Stimulated activated CD4-positive, alpha-beta T cell treated with anti-CD3 and anti-CD28 coated beads, Interleukin-1b, Interleukin-23, amount 100 ng/mL, for 24 hours (primary cell): ENCODE measurements at places on chromosomes 11 and 22.
A peak's percentile ranks its signal among the peaks of the same experiment; 100 is the strongest.

GRCh38 chr11:104738918-104739317, 159.3 kb downstream of the CASP12 start:
- no peak for DNase-seq

DNA sequence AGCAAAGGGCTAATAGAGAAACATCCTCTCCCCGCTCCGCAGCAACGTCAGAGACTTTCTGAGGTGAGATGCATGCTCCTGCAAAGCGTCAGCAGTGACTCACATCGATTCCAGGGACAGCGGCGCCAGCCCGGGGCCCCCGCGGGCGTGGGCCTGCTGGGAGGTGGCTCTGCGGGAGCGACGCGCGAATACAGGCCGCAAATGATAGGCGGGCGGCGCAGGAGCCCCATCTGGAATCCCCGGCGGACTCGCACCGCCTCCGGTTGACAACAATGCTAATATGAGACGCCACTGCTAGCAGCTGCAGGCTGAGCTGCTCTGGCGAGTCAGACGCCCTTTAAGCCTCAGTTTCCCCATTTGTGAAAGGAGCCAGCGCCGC, 557 bp downstream of the RANGAP1 start:
- peak; percentile 76 for DNase-seq

DNA sequence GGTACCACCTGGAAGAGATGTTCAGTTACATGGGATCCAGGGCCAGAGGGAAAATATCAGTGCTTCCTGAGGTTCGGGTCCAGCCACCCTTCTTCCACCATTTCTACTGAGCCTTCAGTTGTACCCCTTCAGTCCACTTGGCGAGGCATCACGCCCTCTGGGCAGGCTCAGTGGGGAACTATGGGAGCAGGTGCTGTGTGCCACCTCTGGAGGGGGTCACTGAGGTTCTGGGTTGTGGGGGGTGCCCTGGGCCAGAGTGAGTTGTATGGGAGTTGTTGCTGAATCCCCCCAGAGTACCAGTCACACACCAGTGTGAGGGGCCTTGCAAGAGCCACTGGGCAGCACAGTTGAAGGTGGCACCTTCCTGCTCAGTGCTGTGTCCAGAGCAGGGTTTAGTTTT, 2.7 kb upstream of the SREBF2 start:
- DNase-seq = no peak

DNA sequence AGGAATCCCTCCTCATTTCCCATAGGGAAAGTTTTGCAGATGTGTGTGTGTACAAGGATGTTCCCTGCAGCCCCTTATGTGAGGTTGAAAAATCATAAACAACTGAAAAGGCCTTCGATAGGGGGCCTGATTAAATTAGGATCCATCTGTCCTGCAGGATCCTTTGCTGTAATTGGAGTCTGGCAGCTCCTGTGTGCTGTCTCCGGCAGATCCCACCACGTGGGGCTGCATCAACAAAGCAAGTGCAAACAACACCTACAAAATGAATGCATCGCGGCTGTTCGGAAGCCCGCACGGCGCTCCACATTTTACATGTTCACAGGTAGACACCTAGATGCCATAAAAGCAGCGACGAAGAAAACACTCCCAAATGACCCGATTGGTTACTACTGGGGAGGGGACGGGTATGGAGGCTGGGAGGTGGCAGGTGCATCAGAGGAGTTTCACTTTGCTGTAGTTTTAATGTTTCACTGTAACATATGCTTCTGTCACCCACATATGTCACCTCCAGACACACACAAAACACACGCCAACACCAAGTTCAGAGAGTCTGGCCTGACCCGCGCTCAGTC, 52.2 kb downstream of the NFAM1 start:
- no peak for DNase-seq

DNA sequence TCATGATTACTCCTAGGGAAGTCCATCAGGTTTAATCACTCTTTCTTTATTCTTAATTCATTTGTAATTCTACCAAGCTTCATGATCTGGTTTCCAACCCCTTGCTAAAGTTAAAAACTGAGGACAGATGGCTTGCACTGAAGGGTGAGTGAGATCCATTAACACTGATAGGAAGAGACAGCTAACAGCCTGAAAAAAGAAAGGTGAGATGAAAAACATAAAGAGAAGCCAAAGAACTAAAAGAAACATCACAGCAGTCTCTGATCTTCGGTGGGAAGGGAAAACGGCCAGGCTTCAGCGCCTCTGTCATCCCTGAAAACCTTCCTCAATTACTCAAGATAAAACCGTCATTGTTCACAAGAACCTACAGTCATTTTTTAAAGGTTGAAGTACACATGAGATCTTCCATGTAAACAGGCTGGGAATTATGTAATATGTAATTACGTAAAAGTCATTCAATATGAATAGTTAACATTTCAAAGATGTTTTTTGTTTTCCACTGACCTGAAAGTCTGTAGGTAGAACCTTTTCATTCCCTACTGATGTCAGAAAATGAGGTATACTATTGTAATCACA, 41.3 kb downstream of the VSIG10L2 start:
- DNase-seq = no peak

DNA sequence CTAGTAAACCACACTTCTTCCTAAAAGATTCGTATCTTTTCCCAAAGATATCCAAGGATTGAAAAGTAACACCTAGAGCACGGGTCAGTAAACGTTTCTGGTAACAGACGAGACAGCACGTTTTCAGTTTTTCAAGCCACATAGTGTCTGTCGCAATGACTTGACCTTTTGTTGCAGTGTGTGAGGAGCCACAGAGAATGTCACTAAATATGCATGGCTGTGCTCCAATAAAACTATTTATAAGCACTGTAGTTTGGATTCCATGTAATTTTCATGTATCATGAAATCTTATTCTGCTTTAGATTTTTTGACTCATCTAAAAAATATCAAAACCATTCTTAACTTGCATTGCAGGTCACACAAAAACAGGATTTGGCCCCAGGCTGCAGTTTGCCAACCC, 18.3 kb upstream of the MICAL3 start:
- no peak for DNase-seq

- peak; percentile 35 for DNase-seq
Observed at GRCh38 chr22:32528984-32529982, 54.7 kb downstream of the FBXO7 start.

GRCh38 chr22:38284042-38284402, 11.2 kb upstream of the TMEM184B start:
- DNase-seq = no peak

GRCh38 chr11:1542267-1542666, 29.8 kb downstream of the DUSP8 start:
- no peak for DNase-seq

DNA sequence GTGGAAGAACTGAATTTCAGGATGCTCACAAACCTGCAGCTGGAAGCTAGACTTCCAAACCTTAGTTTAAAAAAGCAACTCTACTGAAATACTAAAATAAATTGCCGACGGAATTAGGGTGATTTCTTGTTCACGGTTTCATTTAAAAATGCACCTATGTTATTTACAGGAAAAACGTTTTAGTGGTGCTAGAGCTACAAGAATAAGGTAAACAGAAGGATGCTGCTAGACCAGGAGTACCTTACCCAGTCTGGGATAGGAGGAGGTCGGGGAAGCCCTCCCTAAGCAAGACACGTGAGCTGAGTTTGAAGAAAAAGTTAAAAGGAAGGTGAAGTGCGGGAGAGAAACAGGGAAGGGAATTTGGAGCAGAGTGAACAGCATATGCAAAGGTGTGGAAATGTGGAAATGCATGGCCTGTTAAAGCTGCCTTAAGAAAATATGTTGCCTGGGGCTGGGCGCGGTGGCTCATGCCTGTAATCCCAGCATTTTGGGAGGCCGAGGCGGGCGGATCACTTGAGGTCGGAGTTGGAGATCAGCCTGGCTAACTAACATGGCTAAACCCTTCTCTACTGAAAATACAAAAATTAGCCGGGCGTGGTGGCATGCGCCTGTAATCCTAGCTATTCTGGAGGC, 1.4 kb upstream of the FTH1 start:
- DNase-seq = no peak

DNA sequence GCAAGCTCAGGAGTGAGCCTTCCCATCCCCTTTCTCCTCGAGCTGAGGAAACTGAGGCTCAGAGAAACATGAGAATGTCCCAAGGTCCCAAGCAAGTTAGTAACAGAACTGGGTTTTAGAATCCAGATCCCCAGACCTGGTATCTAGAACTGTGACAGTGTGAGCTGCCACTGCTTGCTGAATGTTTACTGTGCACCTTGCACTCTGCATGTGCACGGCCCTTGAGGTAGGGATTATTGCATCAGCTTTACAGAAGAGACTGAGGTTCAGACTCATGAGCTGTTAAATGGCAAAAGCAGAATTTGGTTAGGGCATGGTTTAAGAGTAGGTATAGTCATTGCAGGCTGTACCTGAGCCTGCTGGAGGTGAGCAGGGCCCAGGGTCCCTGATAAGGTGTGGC, 3.8 kb upstream of the MPPED1 start:
- no peak for DNase-seq

GRCh38 chr22:38871360-38872171, 450 bp downstream of the CBX6 start:
- DNase-seq = no peak

DNA sequence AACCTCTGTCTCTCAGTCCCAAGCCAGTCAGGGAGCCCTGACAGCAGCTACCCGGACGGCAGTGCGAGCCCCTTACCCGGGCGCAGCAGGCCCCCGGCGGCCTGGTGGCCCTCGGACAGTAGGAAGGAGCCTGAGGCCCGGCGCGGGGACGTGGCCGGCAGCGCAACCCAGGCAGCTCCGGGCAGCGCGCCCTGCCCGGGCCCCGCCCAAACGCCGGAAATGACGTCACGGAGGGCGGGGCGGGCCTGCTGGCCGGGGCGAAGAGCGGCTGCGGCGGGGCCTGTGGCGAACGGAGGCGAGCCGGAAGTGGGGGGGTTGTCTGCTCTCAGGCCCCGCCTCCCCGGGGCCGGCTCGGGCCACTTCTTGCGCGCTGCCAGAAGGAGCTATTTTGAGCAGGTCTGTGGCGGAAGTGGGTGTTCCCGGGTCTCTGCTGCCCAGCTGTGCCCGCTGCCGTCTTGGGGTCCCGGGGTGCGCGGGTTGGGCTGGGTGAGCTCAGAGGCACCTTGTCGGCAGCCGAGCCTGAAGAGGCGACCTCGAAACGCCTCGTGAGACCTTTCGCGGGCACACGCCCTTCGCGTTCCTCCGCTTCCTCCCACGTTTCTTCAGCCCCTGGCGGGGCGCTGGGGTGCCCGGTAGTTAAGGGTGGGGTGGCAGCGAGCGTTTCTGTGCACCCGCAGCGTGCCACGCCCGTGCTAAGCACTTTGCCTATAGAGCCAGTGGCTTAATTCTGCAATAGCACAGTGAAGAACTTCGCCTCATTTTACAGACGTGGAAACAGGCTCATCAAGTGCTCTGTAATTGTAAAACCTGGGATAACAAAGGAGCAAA, at the start of gene C11orf24:
Gene C11orf24 (minus strand): TSS at position 193 of the 828 bp plus-strand sequence. CDS start 8,206 bp downstream, outside the sequence.
- peak; percentile 95 for DNase-seq

DNA sequence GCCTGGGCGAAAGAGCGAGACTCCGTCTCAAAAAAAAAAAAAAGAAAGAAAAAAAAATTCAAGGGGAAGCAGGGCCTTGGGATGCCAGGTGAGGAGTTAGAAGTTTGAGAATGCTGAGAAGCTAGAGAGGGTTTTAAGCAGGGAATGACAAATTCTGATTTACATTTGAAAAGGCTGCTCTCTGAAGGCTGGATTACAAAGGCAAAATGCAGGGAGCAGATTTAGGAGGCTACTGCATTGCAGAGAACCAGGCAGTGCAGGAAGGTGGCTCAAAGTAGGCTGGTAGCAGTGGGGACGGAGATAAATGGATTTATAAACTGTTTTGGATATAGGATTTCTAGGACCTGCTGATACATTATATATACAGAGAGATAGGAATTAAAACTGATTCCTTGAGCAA, 66.6 kb downstream of the KCNC1 start:
- no peak for DNase-seq

DNA sequence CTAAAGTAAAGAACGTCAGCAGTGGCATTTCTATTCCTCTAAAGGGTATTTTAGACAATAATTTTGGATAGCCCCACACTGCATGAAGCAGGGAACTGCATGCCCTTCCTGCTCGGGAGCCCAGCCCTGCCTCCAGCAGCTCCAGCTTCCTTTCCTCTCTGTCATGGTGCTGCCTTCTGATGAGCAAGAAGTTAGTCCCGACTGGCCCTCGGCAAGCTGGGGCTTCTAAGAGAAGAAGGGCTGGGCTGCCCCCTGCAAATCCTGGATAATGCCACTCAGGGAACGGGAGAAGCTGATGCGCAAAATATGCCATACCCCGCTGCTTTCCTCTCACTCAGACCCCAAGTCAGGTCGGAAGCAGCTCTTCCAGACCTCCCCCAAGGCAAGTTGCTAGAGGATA, 296.4 kb downstream of the ETS1 start:
- no peak for DNase-seq

GRCh38 chr11:47284151-47284550, 14.2 kb downstream of the MADD start:
- DNase-seq = no peak

- no peak for DNase-seq
Observed at GRCh38 chr11:60165538-60165937, 17.3 kb downstream of the MS4A6A start.

GRCh38 chr11:103619938-103620337, 416.5 kb upstream of the DDI1 start:
- no peak for DNase-seq

- no peak for DNase-seq
Observed at GRCh38 chr11:100625041-100625440, 62.0 kb upstream of the ARHGAP42 start.

GRCh38 chr11:63761931-63762653, 6.5 kb downstream of the ZFTA start:
- no peak for DNase-seq

DNA sequence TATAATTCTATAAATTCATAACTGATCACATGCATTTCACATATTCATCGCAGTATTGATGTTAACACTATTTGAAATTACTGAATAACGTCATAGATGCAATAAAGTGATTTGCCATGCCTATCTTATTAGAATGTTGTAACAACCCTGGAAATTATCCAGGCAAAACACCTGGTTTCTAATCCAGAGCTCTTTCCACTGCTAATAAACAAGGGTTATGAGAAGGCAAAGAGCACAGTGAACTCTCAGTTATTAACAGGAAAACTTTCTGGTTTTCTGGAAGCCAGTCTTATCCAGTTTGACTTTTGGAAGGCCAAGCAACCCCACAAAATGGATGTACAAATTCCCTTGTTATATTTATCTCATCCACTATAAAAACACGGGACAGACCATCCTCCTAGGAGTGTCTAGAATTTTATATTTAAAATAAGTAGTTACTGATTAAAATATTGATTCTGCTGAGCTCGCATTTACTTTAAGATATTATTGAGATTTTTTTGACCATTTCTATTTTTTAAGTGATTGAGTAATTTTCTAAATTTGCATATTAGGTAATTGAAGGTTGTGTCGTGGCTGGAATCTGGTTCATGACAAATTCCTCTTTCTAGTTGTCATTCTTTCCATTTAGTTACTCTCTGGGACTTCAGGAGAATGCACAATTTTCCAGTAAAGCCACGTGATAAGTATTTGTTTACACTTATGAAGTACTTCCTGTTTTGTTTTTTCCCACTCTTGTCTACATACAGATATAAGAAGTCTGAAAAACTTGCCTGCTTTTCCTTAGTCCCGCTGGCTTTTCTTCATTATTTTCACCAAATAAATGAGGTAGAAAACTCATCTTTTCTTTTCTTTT, 47.9 kb downstream of the DCUN1D5 start:
- no peak for DNase-seq

GRCh38 chr11:120929664-120930154, 94.2 kb upstream of the TBCEL start:
- DNase-seq = no peak

- no peak for DNase-seq
Observed at GRCh38 chr22:27144321-27144720, 486.9 kb downstream of the MIAT start.
